ENCODE measurements at places on chromosomes 3 and 15.

GRCh38 chr15:40307421-40308211, at the start of gene PLCB2:
PLCB2 (minus strand) TSS chr15:40307935; CDS start chr15:40307672, 263 bp downstream.
- peak; percentile 62 for DNase-seq

DNA sequence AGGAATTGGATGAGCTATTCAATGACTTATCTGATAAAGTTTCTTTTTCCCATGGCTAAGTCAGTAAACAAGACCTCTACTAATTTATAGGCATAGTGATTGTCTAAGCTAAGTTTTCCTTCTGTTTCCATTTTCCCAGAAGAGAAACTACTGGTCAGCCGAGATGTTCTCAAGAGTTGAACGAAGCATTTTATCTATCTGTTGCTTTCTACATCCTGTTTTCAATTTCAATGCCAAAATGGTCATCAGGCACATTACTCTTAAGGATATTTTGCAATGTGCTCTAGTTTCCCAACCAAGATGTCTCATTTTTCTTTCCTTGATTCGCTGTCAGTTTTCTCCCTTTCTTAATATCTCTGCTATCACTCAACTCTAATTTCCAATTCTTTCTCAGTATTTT, 228.7 kb downstream of the MBNL1 start:
- no peak for DNase-seq

- no peak for DNase-seq
These were observed 32.5 kb downstream of the PLXNA1 start for GRCh38 chr3:127015282-127016042.

DNA sequence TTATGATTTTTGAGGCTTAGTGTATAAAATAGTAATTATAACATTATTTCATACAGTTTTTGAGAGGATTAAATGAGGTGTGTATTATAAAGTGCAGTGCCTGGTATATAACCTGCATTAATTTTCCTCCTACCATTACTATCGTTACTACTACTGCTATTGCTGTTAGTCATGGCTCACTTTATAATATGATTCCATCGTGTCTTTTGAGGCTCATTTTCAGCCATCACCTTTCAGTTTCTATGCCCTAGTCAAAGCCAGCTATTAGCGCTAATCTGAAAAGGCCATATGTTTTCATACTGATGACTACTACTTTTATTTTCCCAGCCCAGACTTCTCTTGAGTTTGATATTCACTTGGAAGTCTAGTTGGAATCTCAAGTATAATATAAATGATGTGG, 5.5 kb downstream of the MEF2A start:
- DNase-seq: no peak

DNA sequence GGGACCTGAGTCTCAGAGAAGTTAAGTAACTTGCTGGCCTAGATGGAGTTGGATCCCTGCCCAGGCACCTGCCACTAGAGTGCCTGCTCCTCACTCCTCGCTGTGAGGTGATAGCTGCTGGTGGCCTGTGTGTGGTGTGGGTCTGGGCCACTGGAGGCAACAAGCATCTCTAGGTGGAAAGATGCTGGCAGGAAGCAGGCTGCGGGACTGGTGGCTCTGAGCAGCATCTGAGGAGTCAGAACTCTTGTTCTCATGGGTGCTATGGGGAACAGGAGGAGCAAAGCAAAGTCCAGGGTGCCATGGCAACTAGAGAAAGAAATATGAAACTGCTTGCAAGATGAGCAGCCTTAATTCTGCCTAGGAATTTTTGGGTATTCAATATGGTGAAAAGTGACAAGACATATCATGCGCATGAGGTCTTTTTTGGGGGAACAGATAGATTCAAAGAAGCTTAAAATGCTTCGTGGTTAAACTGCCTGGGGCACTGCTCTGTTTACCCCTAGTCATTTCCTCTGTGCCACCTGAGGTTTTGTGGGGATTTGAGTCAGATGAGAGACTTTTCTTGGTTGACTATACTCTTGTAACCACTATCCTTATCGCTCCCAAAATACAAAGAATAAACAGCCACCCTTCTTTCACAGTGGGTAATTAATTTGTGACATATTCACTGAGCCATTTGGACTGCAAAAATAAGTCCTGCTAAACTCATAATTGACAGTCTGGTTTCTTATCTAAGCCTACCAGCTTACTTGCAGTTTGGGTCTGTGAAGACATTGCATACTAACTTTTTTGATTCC, 50.3 kb downstream of the MED12L start:
- DNase-seq: peak; percentile 11

DNA sequence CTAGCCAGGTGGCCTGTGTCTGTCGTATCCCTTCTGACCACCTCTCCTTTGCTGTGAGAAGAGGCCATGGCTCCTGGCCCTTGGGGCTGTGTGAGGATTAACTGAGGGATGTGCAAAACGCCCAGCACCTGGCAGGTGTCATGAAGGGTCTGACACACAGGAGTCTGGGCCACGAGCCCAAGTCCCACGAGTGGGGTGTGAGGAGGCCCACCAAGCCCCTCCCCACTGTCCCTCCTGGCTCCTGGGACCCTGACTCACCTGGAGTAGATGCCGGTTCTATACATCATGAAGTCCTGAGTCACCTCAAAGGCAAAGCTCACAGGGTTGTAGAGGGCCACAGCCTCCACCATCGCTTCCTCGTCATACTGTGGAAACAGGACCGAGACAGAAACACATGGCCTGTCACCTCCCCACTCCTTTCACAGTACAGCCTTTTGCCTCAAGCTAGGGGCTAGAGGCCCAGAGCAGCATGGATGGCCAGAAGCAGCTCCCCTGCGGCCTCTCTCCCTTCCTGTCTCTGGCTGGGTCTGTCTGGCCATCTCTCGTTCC, 19.7 kb downstream of the CTSH start:
- no peak for DNase-seq

DNA sequence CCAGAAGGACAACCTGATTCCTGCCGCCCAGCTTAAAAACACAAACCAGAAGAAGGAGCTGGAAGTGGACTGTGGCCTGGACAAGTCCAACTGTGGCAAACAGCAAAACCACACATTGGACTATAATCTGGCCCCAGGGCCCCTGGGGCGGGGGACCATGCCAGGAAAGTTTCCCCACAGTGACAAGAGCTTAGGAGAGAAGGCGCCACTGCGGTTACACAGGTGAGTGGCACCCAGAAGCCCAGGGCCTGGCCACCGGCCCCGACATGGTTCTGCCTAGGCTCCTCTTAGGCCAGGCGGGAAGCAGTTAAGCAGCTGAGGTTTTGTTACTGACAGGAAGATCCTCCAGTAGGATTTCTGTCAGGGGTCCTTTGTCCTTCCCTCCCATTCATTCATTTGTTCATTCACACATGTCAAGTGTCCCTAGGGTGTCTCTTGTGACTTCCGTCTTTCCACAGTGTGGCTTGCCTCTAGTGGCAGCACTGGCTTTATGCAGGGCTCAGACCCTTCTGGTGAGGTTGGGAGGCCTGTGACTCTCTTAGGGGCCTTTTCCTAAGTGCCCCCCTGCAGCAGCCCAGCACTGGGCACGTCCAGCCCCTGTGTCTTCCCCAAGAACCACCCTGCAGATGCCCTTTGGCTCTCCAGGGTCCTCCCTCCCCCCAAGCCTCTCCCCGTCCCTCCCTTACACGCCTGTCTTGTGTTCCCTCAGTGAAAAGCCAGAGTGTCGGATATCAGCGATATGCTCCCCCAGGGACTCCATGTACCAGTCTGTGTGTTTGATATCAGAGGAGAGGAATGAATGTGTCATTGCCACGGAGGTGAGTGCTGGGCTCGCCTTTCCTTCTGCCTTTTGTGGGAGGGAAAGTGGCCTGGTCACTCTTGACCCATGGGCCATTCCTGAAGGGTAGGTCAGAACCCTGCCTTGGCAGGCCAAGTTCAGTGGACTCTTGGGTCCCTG, 7.8 kb downstream of the DLL4 start:
- DNase-seq: no peak

GRCh38 chr3:107578523-107578922, 55.8 kb downstream of the BBX start:
- DNase-seq: no peak

- no peak for DNase-seq
These were observed 74.9 kb downstream of the FAM43A start for GRCh38 chr3:194760494-194761137.

- DNase-seq: no peak
These were observed 29.8 kb downstream of the IL1RAP start for GRCh38 chr3:190543671-190544070.

DNA sequence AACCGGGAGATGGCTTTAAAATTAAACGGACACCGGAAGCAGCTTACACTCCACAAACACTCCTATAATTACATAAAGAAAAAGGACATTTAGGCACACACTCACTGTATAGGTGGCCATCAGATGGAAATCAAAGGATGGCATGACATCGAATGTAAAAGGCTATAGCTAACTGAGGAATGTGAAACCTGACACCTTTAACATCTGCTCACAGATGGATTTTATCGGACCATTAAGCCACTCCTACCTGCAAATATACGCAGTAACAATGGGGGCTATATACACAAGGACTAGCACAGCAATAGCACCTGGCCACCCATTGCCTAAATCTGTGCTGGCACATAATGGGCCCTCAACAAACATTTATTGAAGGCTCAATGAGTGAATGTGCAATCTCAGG, 14.5 kb upstream of the RBSN start:
- no peak for DNase-seq

DNA sequence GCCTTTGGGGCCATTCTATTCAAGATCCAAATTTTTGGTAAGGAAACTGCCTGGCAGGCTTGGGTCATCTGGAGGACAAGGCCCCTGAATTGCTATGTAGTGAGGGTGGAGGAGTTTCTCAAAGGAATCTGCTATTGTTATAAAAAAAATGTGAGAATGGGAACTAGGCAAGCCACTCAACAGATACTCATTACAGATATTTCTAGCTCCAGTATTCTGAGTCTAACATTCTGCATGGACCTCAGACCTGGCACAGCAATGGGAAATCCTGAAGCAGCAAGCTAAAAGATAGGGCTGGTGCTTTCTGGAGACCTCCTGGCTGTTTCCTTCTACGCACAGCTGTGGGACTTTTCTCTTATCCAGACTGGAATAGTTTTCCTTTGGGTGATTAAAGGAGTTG, 430.7 kb upstream of the RBMS3 start:
- DNase-seq: no peak

DNA sequence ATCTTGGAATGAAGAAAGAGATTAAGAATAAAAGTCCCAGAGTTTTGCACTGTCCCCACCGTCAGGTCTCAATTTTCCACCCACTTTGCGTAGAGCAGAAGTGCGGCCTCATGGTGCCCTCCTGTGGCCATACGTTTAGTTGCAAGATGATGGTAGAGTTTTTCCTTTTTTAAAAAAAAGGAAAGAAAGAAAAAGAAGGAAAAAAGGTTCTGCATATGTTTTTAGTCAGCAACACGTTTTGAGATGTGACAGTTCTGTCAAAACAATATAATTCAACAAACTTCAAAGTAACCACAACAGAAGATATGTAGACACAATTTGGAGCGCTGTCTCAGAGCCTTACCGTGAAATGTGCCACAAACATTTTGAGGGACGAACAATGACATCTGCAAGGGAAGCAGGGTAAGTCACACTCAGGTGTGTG, 24.6 kb downstream of the EBLN2 start:
- DNase-seq: no peak

Measured in stimulated activated CD4-positive, alpha-beta T cell treated with anti-CD3 and anti-CD28 coated beads, TNF-alpha, amount 100 ng/mL, for 48 hours (primary cell).